ENCODE measurements at places on chromosomes 7 and 10. TPM values are rescaled to one million over a fixed set of nuclear protein-coding genes. Genes with fewer than 3 reads are reported as not detected.

- DNase-seq, result no peak
- no peak overlapping the region for H3K27ac ChIP-seq
- H3K36me3 ChIP-seq, result no peaks in the 10 kb centered on the region
- H3K4me1 ChIP-seq, result no peaks in the 10 kb centered on the region
Measured at GRCh38 chr10:130877126-130877525, 434.4 kb downstream of the TCERG1L start.

The NUTM2E gene
- total RNA-seq, result 0.15 TPM

DNA sequence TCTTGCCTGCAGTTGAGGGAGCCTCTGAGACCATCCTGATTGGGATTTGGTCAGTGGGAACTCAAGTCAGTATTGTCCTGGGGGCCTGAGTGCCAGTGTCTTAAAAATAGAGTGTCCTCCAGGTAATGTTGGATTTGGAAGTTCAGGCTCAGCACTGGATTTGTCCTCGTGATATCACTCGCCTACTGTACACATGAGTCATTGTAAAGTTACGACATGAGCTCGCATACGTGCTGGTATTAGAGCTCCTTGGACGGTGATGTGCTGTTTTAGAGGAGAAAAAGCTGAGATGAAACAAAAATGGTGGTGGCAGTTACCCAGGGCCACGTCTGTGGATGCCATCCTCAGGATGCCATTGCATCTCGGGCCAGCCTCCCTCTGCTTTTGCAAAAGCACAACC, 78.2 kb downstream of the MGMT start:
- no peaks in the 10 kb centered on the region for H3K4me1 ChIP-seq
- no peak overlapping the region for H3K27ac ChIP-seq
- H3K36me3 ChIP-seq, result no peaks in the 10 kb centered on the region
- no peak for DNase-seq
- H3K4me3 ChIP-seq, result no peak overlapping the region

DNA sequence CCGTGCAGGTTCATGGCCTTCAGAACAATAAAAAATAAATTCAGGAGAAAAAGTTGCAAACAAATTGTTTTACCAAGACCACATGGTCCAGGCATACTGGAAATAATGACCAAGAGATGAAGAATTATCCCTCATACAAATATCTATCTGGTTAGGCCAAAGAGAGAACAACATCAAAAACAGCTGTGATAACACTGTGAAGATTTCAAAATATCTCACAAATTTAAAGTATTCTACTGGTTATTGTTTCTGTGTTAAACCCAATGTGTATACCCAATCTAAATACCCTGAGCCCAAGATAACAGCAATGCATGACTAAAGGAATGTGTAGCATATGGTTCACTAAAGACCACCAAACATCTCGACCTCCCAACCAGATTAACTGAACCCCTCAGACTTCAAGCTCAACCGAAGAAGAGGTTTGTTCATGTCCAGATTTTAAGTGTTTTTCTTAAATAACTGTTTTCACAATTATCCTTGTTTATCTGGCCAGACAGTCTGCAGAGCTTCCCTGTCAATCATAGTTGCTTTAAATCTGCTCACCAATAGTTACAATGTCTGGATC, 10.9 kb downstream of the OR9A2 start:
- no peak overlapping the region for H3K27ac ChIP-seq
- peaks cover 6% of the 10 kb centered on the region for H3K4me1 ChIP-seq
- no peak overlapping the region for H3K4me3 ChIP-seq

The CALML5 gene
- total RNA-seq, result not detected

The ASB10 gene
- total RNA-seq, result not detected

- peaks cover 22% of the 10 kb centered on the region for H3K4me1 ChIP-seq
- H3K36me3 ChIP-seq, result no peaks in the 10 kb centered on the region
- H3K4me3 ChIP-seq, result no peak overlapping the region
- DNase-seq, result no peak
- no peak overlapping the region for H3K27ac ChIP-seq
Measured at GRCh38 chr7:27665531-27665930, 2.8 kb upstream of the HIBADH start.

The SP8 gene
- total RNA-seq, result 0.76 TPM

- peaks cover 10% of the 10 kb centered on the region for H3K4me1 ChIP-seq
- H3K4me3 ChIP-seq, result no peak overlapping the region
- H3K27me3 ChIP-seq, result peaks cover 7% of the 10 kb centered on the region
- DNase-seq, result no peak
Measured at GRCh38 chr10:44862924-44863323, 48.2 kb upstream of the TMEM72 start.

The EN2 gene
- 0.32 TPM for total RNA-seq

The OGDHL gene
- total RNA-seq, result 16.3 TPM

- H3K27ac ChIP-seq, result no peak overlapping the region
- H3K4me1 ChIP-seq, result peaks cover 50% of the 10 kb centered on the region
- DNase-seq, result no peak
- no peaks in the 10 kb centered on the region for H3K36me3 ChIP-seq
Measured at GRCh38 chr7:100567751-100568175, 5.9 kb downstream of the SAP25 start.

The CDK1 gene
- total RNA-seq, result 104 TPM

GRCh38 chr7:141563956-141564623, 12.9 kb downstream of the AGK start:
- H3K4me3 ChIP-seq, result no peak overlapping the region
- H3K36me3 ChIP-seq, result peaks cover 26% of the 10 kb centered on the region
- no peak for DNase-seq
- no peak overlapping the region for H3K27ac ChIP-seq
- H3K27me3 ChIP-seq, result no peaks in the 10 kb centered on the region

GRCh38 chr7:96546426-96546825, 163.2 kb downstream of the SEM1 start:
- no peak overlapping the region for H3K4me3 ChIP-seq
- H3K36me3 ChIP-seq, result no peaks in the 10 kb centered on the region
- H3K27me3 ChIP-seq, result peaks cover 26% of the 10 kb centered on the region
- no peak for DNase-seq

- H3K27me3 ChIP-seq, result peaks cover 6% of the 10 kb centered on the region
- H3K4me1 ChIP-seq, result no peaks in the 10 kb centered on the region
- H3K27ac ChIP-seq, result no peak overlapping the region
- no peak overlapping the region for H3K4me3 ChIP-seq
- no peak for DNase-seq
- H3K36me3 ChIP-seq, result no peaks in the 10 kb centered on the region
Measured at GRCh38 chr7:98687111-98687751, 70.1 kb downstream of the NPTX2 start.

- DNase-seq, result no peak
- no peak overlapping the region for H3K4me3 ChIP-seq
- no peaks in the 10 kb centered on the region for H3K36me3 ChIP-seq
- no peaks in the 10 kb centered on the region for H3K4me1 ChIP-seq
Measured at GRCh38 chr7:31805209-31805818, 118.3 kb downstream of the PPP1R17 start.

- H3K36me3 ChIP-seq, result no peaks in the 10 kb centered on the region
- no peak for DNase-seq
- 0 out of 2 replicates have a peak, but pooled peaks cover 6% of the 10 kb centered on the region for H3K27me3 ChIP-seq
- no peak overlapping the region for H3K27ac ChIP-seq
- peaks cover 7% of the 10 kb centered on the region for H3K4me1 ChIP-seq
Measured at GRCh38 chr7:157470017-157470322, 133.2 kb downstream of the DNAJB6 start.

- no peak overlapping the region for H3K4me3 ChIP-seq
- H3K4me1 ChIP-seq, result peaks cover 11% of the 10 kb centered on the region
- H3K36me3 ChIP-seq, result no peaks in the 10 kb centered on the region
- no peaks in the 10 kb centered on the region for H3K27me3 ChIP-seq
Measured at GRCh38 chr7:13850185-13850752, 139.2 kb downstream of the ETV1 start.

GRCh38 chr10:103787331-103787730, 68.0 kb downstream of the SH3PXD2A start:
- no peaks in the 10 kb centered on the region for H3K36me3 ChIP-seq
- DNase-seq, result no peak
- no peak overlapping the region for H3K27ac ChIP-seq
- H3K4me1 ChIP-seq, result peaks cover 11% of the 10 kb centered on the region
- no peaks in the 10 kb centered on the region for H3K27me3 ChIP-seq
- no peak overlapping the region for H3K4me3 ChIP-seq

GRCh38 chr7:151382079-151382885, 27.6 kb downstream of the WDR86 start:
- no peaks in the 10 kb centered on the region for H3K27me3 ChIP-seq
- peaks cover 6% of the 10 kb centered on the region for H3K4me1 ChIP-seq
- DNase-seq, result no peak
- no peaks in the 10 kb centered on the region for H3K36me3 ChIP-seq
- no peak overlapping the region for H3K4me3 ChIP-seq

DNA sequence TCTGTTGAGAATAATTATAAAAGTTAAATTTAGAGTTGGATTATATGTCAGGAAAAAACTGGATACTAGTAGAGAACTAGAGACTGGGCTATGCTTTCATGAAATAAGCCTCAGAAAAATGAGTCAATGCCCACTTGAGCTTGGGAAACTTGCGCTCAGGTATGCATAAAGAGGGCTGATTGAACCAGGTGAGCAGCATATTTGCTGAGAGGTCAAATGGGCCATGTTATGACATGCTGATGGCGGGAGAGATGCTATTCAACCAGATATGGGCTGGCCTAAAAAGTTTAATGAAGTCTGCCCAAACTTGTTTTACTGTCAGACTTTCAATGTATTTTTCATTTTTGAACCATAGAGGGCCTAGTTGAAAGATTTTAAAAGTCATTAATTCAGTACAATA, 837.6 kb upstream of the GHITM start:
- no peak overlapping the region for H3K27ac ChIP-seq
- no peaks in the 10 kb centered on the region for H3K36me3 ChIP-seq
- no peak for DNase-seq

DNA sequence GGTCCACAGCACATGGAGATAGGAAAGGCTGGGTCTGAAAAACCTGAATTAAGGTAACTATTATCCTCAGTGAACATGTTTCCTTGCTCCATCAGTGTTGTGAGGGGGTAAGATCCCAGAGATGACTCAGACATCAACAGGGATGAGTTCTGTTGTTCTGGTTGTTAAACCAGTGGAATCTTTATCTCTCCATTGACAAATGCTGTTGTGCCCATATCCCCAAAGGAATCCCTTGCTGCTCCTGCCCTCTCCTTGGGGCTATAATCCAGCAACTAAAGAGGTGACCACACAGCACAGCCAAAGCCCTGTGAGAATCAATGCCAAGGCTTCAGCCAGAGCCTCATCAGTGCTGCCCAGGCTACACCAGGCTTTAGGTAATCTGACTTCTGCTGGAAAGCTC, 113.4 kb downstream of the JAZF1 start:
- no peaks in the 10 kb centered on the region for H3K4me1 ChIP-seq
- H3K27me3 ChIP-seq, result no peaks in the 10 kb centered on the region
- H3K27ac ChIP-seq, result no peak overlapping the region
- no peak overlapping the region for H3K4me3 ChIP-seq
- no peaks in the 10 kb centered on the region for H3K36me3 ChIP-seq

DNA sequence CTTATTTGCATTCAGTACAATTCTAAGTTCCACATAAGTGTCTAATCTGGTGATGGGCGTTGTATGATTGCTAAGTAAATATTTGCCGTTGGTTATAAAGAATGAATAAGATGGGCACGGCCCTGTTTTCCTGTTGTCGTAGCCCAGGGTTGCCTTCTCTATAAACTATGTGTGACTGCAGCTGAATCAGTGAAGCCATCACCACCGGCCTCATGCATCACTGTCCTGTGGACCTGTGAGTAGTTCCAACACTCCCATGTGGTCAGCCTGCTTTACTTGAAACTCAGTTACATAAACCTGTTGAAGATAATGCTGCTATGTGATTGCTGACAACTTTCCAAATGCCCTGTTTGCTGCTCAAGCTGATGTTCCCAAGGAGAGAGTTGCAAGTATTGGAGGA, 21.6 kb upstream of the KLF6 start:
- peak overlapping the region; percentile 68 for H3K27ac ChIP-seq
- H3K27me3 ChIP-seq, result no peaks in the 10 kb centered on the region
- DNase-seq, result no peak

The CALHM1 gene
- total RNA-seq, result not detected

DNA sequence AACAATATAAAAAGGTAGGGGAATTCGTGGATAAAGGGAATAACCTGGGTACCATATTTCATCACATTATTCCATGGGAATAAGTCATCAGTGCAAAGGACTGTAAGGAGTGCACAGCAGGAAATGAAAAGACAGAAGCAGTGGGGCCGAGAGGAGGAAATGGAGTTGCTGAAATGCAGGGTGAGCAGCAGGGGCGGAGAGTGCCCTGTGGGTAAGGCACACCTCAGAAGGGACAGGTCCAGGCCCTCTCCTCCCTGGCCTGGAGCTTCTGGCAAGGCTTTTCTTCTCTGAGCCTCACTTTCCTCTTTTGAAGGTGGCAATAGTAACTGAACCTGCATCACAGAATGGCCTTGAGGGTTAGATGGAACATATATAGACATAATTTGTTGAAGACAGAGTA, 26.2 kb downstream of the IKZF1 start:
- no peak overlapping the region for H3K4me3 ChIP-seq
- 0 out of 2 replicates have a peak, but pooled peaks cover 6% of the 10 kb centered on the region for H3K27me3 ChIP-seq
- H3K4me1 ChIP-seq, result no peaks in the 10 kb centered on the region
- no peak for DNase-seq
- H3K27ac ChIP-seq, result no peak overlapping the region

GRCh38 chr10:85649461-85649860, 717.1 kb downstream of the GRID1 start:
- no peaks in the 10 kb centered on the region for H3K36me3 ChIP-seq
- DNase-seq, result no peak
- H3K27ac ChIP-seq, result no peak overlapping the region
- H3K4me1 ChIP-seq, result peaks cover 14% of the 10 kb centered on the region

The GIMAP6 gene
- 0.12 TPM for total RNA-seq

The PHKG1 gene
- total RNA-seq, result 1.1 TPM

DNA sequence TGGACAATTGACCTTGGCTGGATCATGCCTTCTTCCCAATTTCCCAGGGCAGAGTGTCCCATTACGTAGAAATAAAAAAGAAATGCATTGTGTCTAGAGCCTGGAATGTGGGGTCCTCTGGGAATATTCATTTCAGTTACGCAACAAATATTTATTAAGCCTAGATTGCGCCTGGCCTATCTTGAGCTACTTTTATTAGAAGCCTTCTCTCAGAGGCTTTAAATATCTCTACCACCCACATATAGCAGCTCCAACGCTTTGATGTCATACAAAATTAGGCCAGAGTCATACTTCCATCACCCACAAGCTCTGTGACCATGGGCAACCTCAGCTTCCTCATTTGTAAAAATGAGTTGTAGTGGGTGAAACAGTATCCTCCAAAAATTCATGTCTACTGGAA, 24.9 kb upstream of the CARD11 start:
- no peak overlapping the region for H3K4me3 ChIP-seq
- no peaks in the 10 kb centered on the region for H3K36me3 ChIP-seq
- no peak overlapping the region for H3K27ac ChIP-seq
- DNase-seq, result no peak
- peaks cover under 1% of the 10 kb centered on the region for H3K27me3 ChIP-seq

The TMEM213 gene
- total RNA-seq, result not detected

Data from HCT116 (cell line).